Stimulated activated CD4-positive, alpha-beta T cell treated with anti-CD3 and anti-CD28 coated beads, Interleukin-4, amount 100 ng/mL, for 24 hours (primary cell): ENCODE measurements at places on chromosomes 6 and 20.

DNA sequence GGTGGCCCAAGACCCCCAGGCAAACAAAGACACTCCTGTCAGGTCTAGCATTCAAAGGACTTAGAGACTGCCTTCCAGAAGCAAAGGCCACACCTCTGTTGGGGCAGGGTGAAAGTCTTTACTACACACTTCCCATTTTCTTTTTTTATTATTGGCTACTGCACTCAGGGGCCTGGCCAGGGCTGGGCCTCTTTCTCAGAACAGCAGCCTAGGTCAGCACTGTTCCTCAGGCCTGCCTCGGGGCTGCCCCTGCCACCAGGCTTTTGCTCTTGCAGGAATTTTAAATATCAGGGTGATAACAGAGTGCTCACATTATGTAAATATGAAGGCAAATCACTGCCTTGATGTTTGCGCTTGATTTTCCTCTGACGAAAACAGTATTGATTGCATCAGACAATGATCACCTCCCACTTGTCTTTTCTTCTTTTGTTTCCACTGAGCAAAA is 18.5 kb downstream of the GSTA4 start:
- DNase-seq = peak; percentile 28

DNA sequence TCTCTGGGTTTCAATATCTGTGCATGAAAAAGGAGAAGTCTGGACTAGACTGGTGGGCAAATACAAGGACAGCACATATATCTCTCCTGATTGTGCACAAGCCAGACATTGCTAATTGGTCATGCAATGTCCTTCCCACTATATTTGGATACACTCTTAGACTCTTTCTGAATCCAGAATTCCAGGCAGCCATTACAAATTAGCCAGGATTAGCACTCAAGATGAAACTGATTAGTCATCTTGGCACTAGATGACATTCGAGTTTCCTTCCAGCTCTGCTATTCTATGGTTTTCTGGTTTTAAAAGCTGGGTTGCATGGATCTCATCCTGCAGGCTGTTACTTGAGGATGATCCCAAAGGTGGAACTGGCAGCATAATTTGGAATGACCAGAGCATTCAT is 73.2 kb downstream of the SCP2D1 start:
- no peak for DNase-seq

GRCh38 chr6:167735084-167735950 is 91.4 kb upstream of the AFDN start:
- no peak for DNase-seq

DNA sequence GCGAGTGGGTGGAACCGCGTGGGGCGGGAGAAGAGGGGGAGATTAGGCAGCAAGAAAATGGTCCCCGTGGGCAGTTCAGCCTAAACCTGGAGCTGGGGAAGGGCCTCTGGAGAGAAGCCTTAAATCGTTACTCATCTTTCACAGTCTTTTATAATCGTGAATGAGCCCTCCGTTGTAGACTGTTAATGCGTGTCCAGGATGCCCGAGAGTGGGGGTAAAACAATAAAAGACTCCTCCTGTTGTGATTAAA is 11.0 kb upstream of the ELOVL5 start:
- no peak for DNase-seq

DNA sequence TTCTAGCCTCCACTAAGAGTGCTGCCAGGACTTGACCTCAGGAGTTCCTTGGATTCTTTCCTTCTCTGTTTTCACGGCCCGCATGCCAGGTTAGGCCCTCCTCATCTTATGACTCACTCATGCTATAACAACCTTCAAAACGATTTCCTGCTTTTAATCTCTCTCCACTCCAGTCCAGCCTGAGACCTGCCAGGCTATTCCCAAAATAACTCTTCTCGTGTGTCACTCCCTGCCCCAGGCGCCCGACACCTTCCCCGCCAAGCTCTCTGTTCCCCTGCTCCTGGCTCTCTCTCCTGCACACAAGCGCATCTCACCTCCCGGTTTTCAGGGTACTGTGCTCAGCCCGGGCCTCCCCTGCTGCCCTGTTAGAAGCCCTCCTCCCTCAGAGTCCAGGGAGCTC is 64.1 kb upstream of the RPS6KA2 start:
- no peak for DNase-seq

- DNase-seq = no peak
These were observed 51.8 kb downstream of the SCAND1 start for GRCh38 chr20:35902545-35902941.

DNA sequence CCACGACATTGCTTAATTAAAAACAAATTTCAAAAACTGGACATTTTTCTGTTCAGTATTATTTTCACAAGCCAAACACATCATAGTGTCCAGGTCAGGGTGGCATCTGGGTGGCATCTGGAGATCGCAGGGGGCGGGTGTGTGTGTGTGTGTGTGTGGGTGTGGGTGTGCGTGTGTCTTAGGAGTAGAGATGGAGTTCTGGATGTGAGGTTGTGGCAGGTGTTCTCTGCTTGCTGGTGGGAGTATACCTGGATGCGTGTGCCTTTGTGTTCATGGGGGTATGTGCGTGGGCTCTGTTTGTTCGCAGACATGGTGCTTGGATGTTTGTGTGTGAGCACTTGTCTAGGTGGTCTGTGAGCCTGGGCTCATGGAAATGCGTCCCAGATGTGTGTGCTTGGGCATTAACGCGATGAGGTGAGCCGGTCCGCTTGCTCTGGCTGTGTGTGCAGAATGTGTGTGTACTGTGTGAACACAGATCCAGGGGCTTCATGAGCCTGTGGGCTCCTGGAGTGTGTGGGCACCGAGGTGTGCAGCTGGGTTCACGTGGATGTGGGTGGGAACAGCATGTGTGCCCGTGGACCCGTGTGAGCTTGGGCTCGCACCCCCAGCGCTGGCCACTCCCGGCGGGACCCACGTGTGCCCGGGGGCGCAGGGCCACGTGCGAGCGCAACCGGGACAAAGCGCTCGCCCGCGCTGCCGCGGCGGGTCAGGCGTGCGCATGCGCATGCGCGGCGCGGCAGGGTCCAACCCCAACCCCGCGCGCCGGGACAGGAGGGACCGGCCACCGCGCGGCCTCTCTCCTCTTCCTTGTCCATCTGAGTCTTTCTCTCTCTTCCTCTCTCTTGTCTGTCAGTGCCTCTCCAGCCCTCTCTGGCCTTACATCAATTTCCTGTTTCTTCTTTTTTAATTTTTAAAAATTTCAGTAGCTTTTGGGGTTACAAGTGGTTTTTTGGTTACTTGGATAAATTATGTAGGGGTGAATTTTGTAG is 60.4 kb downstream of the SRC start:
- peak; percentile 32 for DNase-seq

DNA sequence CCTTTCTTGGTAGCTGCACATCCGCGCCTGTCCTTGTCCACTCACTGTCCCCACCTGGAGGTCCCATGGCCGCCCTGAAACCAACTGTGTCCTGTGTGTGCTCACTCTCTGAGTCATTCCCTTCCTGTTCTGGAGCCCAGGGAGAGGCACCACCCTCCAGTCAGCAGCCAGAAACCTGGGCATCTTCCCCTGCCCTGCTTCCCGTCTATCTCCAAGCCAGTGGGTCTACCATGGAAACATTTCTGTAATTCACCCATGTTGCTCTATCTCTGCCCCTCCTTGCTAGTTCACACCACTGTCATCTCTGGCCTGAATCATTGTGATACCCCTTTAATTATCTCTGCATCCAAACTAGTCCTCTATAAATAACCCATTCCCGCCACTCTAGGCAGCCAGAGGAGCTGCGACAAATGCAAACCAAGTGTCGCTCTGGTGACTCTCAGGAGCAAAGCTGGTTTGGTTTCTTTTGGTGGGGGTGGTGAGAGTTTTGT is 28.8 kb upstream of the SYNJ2 start:
- no peak for DNase-seq

DNA sequence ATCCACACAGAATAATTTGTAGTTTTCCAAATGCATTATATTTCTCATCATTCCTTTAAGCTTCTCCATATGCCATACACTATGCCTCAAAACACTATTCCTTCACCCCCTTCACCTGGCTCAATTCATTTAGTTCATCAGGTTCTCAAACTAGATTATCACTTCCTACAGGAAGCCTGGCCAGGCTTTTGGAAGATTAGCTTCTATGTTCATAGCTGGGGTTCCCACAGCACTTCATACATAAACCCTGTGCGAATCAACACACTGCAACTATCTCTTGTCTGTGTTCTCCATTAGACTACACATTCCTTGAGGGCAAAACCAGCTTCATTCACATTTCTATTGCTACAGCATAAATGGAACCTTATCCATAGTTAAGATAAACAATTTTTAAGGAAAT is 40.5 kb upstream of the PLN start:
- no peak for DNase-seq

GRCh38 chr6:37758234-37758633 is 60.6 kb upstream of the MDGA1 start:
- no peak for DNase-seq

- DNase-seq = no peak
These were observed 354.5 kb upstream of the CITED2 start for GRCh38 chr6:139728876-139729427.
